ENCODE measurements at places on chromosomes 6 and 20.

DNA sequence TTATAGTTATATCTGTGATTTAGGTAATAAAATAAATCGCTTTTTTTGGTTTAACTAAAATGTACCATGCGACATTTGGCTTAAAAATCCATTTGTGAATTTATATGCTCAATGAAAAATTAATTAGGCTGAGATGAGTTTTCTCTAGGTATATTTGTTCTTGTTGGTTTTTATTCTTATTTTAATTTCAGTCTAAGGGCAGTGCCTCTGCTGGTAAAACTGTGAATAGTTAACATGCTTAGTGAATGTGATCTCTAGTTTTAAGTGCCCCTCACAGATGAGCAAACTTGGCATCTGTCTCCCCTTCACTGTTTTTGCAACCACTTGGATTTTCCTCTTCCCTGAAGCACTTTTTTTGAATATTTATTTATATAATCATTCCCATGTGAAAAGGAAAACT lies 822.7 kb downstream of the GRIK2 start:
- DNase-seq, result no peak

GRCh38 chr20:56004007-56004406 lies 1.3 kb downstream of the CBLN4 start:
- no peak for DNase-seq

- no peak for DNase-seq
Observed at GRCh38 chr6:159012201-159012600, 12.2 kb upstream of the RSPH3 start.

DNA sequence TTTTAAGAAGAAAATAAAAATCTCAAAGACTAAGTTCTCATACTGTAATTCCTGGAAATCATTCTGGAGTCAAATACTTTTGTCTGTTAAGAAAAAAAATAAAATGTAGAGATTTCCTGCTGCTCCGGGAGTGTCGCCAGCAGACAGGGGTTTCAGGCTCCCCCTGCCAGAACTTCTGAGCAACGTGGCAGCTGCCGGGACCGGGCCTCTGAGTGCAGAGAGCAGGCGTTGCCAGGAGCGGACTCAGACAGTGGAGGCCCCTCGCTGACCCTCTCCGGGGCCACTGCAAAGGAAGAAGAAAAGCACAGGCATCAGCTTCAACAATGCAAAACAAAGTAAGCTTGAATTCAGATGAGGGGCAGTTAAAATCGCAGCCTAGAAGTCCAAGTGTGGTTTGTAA lies 95.5 kb downstream of the THBS2 start:
- DNase-seq, result no peak

- DNase-seq, result peak; percentile 74
Observed at GRCh38 chr6:31582230-31582643, at the start of gene LTB. TSS of gene LTB (minus strand) at chr6:31582424. CDS start at chr6:31582417, 7 bp downstream.

DNA sequence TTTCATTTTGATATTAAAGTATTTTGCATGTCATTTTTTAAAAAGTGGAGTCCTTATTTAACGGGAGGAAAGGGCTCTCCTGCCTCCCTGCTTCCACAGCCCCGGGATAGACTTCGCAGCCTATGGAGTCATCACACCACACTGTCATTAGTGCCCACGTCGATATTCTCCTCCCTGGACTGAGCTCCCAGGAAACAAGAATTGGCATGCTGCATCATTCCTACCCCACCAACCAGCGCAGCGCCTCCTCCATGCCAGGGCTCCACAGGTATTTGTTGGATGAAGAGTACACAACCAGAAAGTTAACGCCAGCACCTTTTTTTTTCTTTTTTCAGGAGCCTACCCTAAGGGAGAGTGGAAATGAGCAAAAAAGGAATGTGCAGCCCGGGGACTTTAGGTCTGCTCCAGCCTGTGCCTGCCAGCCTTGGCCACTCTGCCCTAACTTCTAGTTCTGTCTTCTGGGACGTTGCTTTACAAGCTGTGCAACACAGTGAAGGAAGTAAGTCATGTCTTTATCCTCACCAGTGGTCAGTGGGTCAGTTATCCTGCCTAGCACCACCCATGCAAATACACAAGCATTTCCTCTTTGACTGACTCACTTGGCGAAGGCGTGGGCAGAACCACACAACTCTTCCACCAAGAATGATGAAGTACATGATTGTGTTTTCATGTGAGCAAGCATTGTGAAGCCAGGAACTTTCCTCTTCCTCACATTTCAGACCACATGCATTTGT lies 180.7 kb upstream of the UST start:
- no peak for DNase-seq

GRCh38 chr6:53125276-53125675 lies 23.4 kb downstream of the GCM1 start:
- no peak for DNase-seq

DNA sequence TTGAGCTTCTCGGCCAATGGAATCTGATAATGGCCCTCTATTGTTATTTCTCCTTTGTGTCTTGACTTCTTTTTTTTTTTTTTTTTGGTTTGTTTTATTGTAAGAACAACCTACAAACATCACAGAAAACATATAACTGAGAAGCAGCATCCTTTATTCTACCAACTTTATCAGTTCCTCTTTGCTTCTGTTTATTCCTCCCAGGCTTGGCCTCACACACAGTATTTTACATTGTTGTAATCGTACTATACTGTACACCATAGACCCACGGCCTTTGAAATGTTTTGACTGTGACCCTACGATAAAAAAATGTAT lies 558 bp upstream of the CCDC167 start:
- no peak for DNase-seq

DNA sequence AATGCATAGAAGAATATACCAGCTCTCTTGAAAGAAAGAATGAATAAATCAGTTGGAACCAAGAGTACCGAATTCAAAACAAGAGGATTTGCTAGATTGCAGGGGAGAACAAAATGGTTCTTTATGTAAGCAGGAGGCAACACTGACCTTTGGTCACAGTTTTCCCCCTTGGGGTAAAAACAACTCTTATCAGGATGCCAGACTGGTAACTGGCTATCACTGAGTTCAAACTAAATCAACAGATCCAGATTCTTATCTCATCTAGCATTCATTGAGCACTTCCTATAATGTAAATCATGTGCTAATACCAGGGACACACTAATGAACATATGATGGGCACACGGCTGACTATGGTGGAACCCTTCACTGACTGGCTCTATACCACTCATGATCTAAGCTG lies 4.8 kb upstream of the IL17F start:
- DNase-seq, result no peak

GRCh38 chr6:113055061-113055460 lies 707.9 kb downstream of the RFPL4B start:
- DNase-seq, result no peak

DNA sequence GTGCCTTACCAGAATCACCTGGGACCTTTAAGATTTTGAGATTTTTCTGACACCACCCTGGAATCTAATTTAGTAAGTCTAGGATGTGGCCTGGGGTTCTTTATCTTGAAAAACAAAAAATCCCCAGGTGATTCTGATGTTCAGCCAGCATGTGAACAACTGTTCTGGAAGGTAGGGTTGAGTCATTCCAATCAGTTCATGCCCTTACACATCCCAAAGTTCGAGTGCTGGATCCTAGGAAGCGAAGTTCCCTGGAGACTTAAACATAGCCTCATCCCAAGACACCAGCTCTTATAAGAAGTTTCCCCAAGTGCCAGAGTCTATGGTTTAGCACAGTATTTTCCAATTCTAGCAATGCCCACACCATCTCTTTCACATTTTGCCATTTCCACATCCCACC lies 6.3 kb upstream of the TSHZ2 start:
- DNase-seq, result no peak

DNA sequence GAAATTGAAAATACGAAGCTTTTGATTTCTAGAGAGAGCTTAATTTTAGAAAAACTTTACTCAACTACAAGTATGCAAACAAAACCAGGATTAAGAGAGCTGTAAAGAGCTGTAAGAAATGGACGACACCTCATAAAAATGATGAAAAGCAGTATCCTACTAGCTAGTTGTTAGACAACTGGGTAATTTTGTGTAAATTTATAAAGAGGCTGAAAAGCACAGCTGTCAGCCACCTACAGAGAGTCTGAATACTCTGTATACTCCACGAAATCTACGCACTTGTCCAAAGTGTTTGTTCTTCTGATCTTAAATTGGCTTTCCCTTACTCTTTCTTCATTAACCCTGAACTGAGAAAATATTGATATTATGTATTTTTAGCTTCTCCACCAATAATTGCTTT lies 808.4 kb upstream of the EPHA7 start:
- DNase-seq, result no peak

GRCh38 chr6:39929733-39930461 lies 4.4 kb downstream of the MOCS1 start:
- no peak for DNase-seq

DNA sequence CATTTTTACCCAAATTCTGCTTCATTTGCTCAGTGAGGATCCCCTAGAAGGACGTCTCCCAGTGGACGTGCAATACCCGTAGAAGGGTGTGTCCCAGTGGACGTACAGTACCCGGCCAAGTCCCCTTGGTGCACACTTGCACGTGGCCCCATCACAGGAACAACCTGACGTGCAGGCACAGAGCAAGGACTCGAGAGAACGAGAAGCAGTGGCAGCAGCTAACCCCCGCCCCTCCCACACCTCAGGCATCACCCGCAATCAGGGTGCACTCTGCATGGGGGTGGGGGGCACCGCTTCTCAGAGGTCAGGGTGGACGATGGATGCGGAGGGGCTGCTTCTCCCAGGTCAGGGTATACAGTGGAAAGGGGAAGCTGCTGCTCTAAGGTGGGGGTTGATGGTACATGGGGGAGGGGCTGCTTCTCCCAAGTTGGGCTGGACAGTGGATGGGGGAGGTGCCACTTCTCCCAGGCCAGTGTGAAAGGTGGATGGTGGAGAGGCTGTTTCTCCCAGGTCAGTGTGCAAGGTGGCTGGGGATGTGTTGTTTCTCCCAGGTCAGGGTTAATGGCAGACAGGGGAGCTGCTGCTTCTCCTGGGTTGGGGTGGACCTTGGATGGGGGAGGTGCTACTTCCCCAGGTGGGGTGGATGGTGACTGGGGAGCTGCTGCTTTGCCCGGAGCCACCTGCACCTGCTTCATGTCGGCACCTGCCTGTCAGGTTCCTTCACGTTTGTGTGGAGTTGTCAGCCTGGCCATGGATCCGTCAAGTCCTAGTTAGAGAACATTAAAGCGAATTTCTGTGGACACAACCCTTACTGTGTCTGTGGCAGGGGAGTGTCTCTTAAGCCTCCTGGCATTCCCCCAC lies 1.0 kb upstream of the THBS2 start:
- DNase-seq, result no peak

All from stimulated activated CD4-positive, alpha-beta T cell treated with anti-CD3 and anti-CD28 coated beads, TNF-alpha, amount 100 ng/mL, for 1 hour (primary cell).